ENCODE measurements at places on chromosomes 6 and 20. TPM values are rescaled to one million over a fixed set of nuclear protein-coding genes. Genes with fewer than 3 reads are reported as not detected.

FABP7 gene
- total RNA-seq = not detected

PSORS1C2 gene
- not detected for total RNA-seq

SOX12 gene
- total RNA-seq = 3.6 TPM

SEC63 gene
- 17.2 TPM for total RNA-seq

ZNF831 gene
- total RNA-seq = not detected

TMEM30A gene
- 420 TPM for total RNA-seq

TSBP1 gene
- not detected for total RNA-seq

VGLL2 gene
- not detected for total RNA-seq

MLIP gene
- total RNA-seq = 12.0 TPM

TP53TG5 gene
- not detected for total RNA-seq

GPX5 gene
- not detected for total RNA-seq

PMEPA1 gene
- 19.2 TPM for total RNA-seq

SLC12A5 gene
- total RNA-seq = 0.32 TPM

PAK5 gene
- total RNA-seq = not detected
